ENCODE measurements at places on chromosomes 7 and 10.

DNA sequence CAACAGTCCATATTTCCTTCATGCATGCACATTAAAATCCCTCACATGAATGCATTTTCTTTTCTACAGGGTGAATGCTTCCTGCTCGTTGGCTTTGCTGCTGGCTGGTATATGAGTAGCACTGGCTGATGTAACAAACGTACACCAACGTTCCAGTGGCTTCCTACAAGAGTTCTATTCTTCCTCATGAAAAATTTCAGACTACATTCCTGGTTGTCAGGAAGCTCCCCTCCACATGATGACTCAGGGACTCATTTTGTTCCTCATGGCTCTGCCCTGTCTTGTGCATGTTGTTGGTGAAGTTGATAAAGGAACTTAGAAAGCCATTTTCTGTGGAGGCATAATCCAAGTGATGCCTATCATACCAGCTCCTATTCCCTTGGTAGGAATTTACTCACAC is 470.7 kb upstream of the KLF6 start:
- no peak for DNase-seq

GRCh38 chr10:71582506-71583475 is 136.8 kb downstream of the C10orf105 start:
- no peak for DNase-seq

DNA sequence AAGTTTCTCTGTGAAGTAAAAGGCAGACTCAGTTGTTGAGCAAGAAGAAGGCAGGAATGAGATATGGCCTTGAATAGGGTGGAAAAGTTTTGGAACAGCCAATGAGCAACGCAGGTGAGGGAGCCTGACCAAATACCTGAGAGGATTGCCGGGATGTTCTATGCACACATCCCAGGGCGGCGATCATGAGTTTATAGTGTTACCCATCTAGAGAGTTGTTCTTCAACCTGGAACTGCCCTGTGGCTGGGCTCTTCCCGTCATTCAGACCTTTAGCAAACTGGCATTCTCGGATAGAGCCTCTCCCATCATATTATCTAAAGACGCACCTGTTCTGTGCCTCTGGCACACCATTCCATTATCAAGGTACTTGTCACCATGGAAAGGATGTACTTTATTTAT is 103.0 kb upstream of the KIF5B start:
- DNase-seq: no peak

GRCh38 chr10:118851062-118852035 is 96.6 kb upstream of the CACUL1 start:
- no peak for DNase-seq

DNA sequence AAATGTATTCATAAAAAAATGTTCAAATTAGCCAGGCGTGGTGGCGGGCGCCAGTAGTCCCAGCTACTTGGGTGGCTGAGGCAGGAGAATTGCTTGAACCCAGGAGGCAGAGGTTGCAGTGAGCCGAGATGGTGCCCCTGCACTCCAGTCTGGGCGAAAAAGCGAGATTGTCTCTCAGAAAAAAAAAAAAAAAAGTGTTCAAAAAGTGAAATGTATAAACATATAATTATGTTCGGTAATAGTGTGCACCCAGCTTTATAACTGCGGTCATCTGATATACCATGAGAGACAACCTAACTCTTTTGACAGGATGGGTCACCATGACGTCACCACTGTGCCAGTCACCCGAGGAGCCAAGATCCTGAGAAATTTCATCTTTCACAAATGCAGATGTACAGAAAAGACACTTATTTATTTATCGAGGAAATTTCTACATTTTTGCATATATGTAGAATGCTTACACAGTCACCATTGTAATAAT is 594 bp upstream of the RP9 start:
- no peak for DNase-seq

Measured in activated naive CD4-positive, alpha-beta T cell treated with anti-CD3 and anti-CD28 coated beads, Interleukin-2, amount 50 U/mL, for 16 hours (primary cell).